ENCODE measurements at places on chromosomes 3 and 15.

DNA sequence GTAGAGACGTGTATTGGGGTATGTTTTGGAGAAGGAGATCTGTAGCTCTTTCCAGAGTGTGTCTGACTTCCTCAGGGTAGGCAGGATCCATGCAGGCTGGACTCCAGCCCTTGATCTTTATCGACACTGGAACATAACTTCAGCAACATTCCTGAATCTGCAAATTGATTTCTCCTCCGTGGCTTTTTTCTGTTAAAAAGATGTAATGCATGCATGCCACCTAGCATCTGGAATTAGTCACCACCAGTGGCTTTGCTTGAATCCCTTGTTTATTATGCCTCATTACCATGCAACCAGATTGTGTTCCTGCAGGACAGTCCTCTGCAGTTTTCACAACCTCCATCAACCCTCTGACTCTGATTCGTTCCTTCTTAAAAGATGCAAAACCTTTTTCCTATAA is 86.1 kb downstream of the CCNL1 start:
- no peak for DNase-seq

GRCh38 chr3:182349951-182350517 is 443.3 kb upstream of the ATP11B start:
- DNase-seq = no peak

GRCh38 chr3:189588475-189589178 is 42.6 kb upstream of the TP63 start:
- DNase-seq = no peak

DNA sequence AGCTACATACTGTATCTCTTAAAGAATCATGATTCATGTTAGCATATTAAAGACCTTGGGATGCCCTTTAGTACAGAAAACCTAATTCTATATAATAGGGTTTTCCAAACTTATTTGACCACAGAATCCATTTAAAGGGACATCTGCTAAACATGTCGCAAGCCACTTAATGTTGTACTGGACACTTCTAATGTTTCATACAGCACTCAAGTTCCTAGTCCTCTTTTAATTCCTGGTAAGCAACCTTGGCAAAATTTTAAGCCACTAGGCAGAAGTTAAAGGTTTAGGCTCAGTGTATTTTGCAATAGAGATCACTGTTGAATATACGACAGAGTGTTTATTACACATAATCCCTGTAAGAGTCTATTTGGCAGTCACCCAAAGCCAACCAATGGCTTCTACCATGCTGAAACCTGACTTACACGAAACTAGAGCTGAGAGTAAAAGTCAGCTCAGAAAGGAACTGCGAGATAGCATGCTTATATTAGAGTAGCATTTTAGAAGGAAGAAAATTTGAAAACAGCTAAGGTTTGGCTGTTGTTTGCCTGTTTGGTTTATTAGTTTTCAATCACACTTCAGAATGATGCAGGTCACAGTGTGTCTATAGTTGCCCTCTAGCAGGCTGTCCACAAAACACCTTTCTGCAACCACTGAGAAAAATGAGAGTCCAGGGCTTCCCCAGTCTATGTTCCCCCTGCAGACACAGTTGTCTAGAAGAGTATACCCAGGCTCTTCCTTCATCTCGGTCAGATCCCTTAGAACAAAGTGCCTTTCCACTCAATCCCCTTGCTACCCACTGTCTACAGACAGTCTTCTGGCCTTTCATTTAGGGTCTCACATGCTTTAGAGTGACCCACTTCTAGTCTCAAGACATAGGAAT is 104.4 kb downstream of the FMN1 start:
- no peak for DNase-seq

- no peak for DNase-seq
These were observed 2.5 kb downstream of the TIPARP start for GRCh38 chr3:156676768-156677479.

GRCh38 chr3:61936344-61936937 is 375.1 kb downstream of the PTPRG start:
- DNase-seq = no peak

GRCh38 chr3:192169332-192169915 is 557.9 kb downstream of the FGF12 start:
- no peak for DNase-seq
